ENCODE measurements at places on chromosomes 12 and 14.

DNA sequence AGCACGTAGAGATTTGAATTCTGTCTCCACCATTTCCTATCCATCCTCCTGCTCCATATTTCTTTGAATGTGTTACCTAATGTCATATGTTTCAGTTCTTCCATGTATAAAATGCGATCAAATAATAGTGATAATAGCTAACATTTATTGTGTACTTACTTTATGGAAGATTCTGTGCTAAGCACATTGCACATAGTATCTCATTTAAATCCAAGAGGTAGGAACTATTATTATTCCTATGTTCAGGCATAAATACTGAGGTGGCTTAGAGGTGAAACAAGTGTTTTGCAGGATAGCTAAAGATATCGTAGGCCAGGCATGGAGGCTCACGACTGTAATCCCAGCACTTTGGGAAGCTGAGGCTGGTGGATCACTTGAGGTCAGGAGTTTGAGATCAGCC is 17.5 kb upstream of the AICDA start:
- DNase-seq, result no peak

- no peak for DNase-seq
Observed at GRCh38 chr14:57182760-57183503, 85.8 kb downstream of the EXOC5 start.

- no peak for DNase-seq
Observed at GRCh38 chr12:71439613-71440344, at the start of gene LGR5. LGR5 (plus strand) TSS chr12:71439798; CDS start chr12:71440081, 283 bp downstream.

GRCh38 chr12:24075650-24076049 is 126.2 kb upstream of the SOX5 start:
- DNase-seq, result no peak

GRCh38 chr14:93903342-93904184 is 23.6 kb upstream of the FAM181A start:
- no peak for DNase-seq

GRCh38 chr14:104968153-104968527 is 10.0 kb downstream of the AHNAK2 start:
- DNase-seq, result no peak

DNA sequence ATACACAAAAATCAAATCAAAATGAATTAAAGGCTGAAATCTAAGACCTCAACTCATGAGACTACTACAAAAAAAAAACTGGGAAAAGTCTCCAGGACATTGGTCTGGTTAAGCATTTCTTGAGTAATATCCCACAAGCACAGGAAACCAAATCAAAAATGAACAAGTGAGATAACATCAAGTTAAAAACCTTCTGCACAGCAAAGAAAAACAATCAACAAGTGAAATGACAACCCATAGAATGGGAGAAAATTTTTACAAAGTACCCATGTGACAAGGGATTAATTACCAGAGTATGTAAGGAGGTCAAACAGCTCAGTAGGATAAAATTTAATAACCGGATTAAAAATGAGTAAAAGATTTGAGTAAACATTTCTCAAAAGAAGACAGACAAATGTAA is 338.7 kb downstream of the SLC16A7 start:
- no peak for DNase-seq

DNA sequence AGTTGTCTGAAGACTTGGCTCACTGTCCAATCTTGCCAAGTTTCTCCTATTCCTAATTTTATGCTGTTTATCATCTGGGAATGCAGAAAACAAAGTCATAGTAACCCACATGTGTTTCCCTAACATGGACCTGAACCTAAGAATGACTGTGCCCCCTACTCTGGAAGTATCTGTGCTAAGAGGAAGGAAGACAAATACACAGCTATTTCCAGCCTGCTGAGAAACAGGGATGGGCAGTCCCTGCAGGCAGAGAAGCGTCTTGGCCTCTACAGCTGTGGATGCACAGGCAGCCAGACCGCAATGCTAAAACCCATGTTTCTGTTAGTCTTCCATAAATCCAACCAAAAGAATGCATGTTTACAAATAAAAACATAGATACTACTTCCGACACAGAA is 56.2 kb downstream of the DUSP16 start:
- DNase-seq, result no peak

GRCh38 chr12:74015118-74015517 is 522.5 kb upstream of the ATXN7L3B start:
- DNase-seq, result no peak

- DNase-seq, result no peak
Observed at GRCh38 chr12:65430006-65430405, 151.5 kb downstream of the MSRB3 start.

GRCh38 chr12:117593815-117594400 is 232.5 kb upstream of the NOS1 start:
- no peak for DNase-seq

- DNase-seq, result no peak
Observed at GRCh38 chr12:86729739-86730138, 473.5 kb upstream of the MGAT4C start.

DNA sequence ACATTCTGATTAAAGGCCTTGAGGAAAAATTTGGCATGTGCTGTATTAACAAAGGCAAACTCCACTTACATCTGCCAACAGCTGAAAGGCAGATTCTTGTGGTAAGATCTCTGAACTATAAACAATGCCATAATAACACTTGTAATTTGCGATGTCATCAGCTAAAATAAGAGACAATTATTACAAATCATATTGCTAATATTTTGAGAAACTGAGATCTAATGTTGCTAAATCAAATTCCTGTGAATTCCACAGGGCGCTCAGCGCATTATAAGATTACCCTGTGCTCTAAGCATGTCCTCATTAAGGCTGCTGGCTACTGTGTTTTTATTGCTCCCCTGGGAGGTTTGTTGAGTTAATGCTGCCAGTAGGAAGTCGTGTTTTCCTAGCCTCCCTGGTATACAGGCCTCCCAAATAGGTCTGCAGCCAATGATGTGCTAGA is 244.8 kb downstream of the DACT1 start:
- no peak for DNase-seq

GRCh38 chr14:20262642-20263128 is 23.6 kb downstream of the OR11H4 start:
- no peak for DNase-seq

GRCh38 chr12:51522696-51523095 is 68.3 kb upstream of the SCN8A start:
- DNase-seq, result no peak

DNA sequence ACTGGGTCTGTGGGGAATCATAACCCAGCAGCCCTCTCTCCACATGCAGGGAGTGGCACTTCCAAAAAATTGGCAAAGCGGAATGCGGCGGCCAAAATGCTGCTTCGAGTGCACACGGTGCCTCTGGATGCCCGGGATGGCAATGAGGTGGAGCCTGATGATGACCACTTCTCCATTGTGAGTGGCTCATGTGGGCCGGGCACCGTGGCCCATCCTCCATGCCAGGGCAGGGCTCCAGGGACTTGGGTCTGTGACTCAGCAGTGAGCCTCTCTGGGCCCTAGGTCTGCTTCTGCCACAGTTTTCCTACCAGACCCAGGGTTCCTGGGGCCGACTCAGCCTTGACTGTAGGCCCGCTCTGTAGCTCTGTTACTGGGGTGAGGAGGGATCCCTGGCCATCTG is 2.2 kb downstream of the NPFF start:
- DNase-seq, result no peak

DNA sequence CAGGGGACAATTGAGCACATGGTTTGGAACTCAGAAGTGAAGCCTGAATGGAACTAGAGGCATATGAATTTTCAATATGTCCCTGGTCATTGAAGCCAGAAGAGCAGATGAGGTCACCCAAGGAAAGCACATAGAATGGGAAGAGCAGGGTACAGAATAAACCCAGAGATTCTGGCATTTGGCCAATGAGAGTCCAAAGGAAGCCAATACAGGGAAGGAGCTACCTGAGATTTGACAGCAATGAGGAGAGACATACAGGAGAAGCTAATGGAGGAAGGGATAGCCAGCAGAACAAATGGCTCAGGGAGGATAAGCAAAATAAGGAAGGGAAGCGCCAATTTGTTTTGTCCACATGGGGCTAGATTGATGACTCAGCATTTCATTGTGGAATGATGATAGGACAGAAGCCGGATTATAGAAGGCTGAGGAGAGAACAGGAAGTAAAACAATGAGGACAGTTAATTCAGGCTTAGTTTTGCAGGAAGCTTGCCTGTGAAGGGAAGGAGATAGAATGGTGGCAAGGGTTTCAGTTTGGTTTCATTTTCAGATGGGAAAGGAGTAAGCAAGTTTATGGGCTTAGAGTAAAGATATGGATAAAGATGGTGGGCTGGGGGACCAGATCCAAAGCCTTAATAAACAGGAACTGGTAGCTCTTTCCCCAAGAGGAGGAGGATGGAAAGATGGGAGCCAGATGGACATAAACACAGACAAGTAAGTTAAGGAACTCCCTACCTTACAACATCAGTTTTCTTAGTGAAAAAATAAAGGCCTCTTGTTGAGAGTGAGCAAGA is 3.2 kb upstream of the SPTSSA start:
- no peak for DNase-seq

DNA sequence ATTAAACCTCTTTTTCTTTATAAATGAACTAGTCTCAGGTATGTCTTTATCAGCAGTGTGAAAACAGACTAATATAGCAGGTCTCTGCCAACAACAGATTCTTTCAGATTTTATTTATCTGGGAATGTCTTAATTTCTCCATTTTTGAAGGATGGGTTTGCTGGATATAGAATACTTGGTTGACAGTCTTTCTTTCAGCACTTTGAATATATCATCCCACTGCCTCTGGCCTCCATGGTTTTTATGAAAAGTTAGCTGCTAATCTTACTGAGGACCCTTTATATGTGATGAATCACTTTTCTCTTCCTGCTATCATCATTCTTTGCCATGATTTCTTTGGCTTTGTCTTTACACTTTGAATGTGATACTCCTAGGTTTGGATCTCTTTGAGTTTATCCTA is 148.0 kb downstream of the ANO6 start:
- DNase-seq, result no peak

GRCh38 chr12:51160814-51161459 is 12.0 kb downstream of the TFCP2 start:
- DNase-seq, result no peak

DNA sequence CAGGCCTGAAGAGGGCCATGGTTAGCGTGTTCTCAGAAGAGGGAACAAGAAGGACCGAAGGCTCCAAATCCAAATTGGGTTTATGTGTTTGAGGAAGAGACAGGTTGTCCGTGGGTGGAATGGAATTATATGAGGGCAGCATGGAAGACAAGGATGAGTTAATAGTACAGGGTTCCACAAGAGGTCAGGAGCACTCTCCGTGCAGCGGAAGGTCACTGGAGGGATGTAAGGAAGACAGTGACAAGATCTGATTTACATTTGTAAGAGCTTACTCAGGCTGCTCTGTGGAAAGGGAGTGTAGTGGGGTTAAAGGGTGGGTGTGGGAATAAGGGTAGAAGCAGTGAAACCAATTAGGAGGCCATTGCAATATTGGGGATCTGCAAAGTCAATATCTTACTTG is 97.0 kb downstream of the TPH2 start:
- DNase-seq, result no peak

- DNase-seq, result no peak
Observed at GRCh38 chr14:31678421-31679249, 117.4 kb downstream of the NUBPL start.
